Ammon's horn (tissue), 1 donor: ENCODE measurements at places on chromosomes 16 and 17.
A peak's percentile ranks its signal among the peaks of the same experiment; 100 is the strongest.

DNA sequence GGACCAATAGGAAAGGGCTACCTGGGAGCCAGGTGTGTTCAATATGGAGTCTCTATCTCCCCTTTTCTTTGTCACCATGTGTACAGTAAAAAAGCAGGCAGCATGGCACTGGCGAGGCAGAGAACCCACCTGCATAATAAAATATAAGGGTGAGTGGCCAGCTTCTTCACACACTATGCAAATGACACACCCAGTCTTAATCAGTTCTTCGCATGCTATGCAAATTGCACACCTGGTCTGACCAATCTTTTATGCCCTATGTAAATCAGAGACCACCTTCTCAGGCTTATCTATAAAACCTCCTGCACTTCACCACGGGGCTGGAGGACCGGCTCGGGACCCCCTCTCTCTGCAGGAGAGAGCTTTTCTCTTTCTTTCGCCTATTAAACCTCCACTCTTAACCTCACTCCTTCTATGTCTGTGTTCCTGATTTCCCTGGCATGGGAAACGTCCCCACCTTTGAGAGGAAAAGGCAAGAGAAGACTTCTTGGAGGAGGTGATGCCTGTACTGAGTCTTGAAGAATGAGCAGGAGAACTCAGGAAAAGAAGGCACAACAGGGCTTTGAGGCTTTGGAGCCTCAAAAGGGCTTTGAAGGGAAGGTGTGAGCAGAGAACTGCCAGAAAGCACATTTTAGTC is 502.1 kb downstream of the GRIN2A start:
- no peak for DNase-seq

GRCh38 chr16:8179615-8180014 is 410.7 kb downstream of the TMEM114 start:
- DNase-seq: no peak

DNA sequence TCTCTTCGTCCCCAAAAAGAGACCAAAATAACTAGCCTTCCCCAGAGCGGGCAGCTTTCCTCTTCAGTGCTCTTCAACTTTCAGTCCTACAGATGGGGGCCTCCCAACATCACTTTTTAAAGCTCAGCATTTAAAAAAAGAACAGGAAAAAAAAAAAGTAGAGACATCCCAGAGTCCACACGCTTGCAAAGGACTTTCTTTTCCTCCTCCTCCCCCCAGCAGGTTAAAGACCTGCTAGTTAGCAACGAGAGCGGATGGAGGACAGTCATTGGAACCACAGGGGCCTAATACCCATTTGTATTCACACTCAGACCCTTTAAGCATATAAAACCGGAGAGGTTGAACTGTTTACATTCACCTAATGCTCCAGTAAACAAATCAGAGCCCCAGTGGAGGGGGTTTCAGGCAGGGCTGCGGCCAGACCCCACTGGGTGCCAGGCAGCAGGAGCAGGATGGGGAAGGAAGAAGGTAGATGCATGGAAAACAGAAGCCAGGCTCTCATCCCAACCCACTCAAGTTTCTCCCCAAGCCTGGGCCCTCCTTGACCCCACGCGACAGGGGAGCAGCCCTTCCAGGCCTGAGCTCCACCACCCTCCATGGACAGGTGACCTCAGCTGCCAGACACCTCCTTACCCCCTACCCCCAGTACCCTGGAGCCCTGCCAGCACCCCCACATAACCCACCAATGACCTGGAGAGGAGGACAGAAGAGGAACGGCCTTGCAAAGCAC is 15.2 kb downstream of the ZFHX3 start:
- DNase-seq: peak; percentile 48

DNA sequence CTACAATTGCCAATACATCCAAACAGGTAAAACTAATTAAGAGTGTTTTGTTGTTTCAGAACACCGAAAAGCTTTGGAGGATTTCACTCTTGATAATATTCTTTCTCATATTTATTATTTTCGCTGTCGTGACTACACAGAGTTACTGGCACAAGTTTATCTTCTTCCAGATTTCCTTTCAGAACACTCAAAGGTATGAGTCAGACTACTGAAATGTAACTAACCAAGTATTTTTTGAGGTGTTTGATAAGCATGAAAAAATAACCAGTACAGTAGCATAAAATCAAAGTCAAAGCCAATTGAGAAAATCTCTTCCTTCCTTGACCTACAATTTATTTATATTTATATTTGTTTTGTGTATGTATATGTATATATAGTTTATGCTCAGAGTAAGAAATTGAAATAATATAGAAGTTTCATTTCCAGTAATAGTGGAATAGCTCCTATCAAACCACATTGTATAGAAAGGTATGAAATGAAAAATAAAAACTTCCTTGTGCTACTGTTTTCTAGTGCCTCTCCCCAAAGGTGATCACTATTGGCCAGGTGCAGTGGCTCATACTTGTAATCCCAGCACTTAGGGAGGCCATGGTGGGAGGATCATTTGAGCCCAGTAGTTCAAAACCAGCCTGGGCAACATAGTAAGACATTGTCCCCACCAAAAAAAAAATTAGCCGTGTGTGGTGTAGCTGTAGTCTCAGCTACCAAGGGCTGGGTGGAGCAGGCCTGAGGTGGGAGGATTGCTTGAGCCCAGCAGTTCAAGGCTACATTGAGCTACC is 10.9 kb downstream of the RAD51C start:
- no peak for DNase-seq

- peak; percentile 76 for DNase-seq
Measured at GRCh38 chr16:66677179-66677578, 19.4 kb downstream of the CMTM4 start.

GRCh38 chr17:48460052-48460451 is 30.0 kb upstream of the SKAP1 start:
- no peak for DNase-seq

DNA sequence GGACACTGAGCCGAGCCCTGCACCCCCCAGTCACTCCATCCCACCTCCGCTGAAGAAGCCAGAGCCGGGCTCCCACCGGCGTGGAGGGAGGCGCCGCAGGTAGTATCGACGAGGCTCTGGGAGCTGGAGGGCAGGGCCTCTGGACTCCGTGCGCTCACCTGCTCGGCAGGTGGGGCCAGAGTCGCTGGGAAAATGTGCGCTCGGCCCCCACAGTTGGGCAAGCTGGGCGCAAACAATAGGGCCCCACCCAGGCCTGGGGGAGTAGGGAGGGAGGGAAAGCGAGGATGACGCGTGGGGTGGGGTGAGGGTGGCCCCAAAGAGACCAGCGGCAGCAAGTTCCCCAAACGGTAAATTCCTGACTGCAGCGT is 668 bp downstream of the JUP start:
- no peak for DNase-seq

DNA sequence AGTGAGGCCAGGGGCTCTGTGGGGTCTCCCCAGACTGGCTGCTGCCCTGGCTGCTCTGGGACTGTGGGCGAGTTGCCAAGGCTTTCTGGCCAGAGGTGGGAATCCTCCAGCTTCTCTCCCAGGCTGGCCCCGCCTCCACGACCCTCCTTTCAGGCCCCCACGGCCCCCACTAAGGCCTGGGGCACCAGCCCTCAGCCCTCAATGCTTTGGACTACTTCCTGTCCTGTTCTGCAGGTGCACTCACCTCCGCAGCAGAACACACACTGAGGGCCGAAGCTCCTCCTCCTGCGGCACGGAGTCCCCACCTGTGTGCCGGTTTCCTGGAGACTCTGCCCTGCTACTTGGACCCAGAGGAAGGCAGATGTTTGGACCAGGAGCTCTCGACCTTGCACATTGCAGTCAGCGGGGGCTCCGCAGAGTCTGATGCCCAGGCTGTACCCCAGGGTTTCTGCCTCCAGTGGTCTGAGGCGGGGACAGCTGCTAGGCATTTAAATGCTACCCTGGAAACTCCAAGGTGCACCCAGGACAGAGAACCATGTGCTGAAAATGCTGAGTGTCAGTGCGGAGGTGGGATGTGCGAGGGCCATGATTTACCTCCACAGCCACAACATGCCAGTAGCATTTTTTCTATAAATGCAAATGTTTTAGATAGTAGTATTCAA is 223.8 kb downstream of the IRF8 start:
- DNase-seq: no peak

DNA sequence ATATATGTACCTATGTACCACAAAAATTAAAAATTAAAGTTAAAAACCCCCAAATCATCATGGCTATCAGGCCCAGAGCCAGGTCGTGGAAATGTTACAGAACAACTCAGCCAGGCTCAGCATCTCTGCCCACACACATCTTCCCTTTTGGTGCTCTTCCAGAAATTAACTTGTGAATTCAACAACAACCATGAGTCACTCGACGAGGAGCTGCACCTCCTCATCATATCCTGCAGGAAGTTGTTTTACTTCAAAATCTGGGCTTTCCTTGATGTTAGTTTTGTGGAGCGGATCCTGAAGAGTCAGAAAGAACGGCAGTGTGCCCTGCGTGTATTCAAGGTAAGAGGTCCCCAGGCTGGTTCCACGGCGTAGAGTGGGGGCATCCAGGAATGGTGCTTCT is 10.6 kb downstream of the FBXO39 start:
- peak; percentile 49 for DNase-seq

GRCh38 chr16:86033971-86034370 is 135.0 kb downstream of the IRF8 start:
- no peak for DNase-seq

- no peak for DNase-seq
Measured at GRCh38 chr16:52680993-52681392, 134.1 kb upstream of the TOX3 start.
